ENCODE measurements at places on chromosomes 1 and 21.

DNA sequence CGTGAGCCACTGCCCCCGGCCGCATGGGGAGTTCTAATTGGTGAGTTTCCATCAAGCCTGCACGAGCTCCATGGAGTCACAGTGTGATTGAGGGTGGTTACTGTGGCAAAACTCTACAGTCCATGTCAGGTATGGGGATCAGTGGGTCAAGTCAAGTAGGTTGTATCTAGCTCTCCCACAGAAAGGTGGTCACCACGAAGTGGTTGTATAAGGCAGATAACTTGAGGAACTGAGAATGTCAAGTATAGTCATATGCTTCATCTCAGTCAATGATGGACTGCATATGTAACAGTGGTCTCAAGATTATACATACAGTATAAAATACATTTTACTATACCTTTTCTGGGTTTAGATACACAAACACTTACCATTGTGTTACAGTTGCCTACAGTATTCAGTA, 348.6 kb upstream of the ZP4 start:
- no peak for DNase-seq

- DNase-seq: no peak
Observed at GRCh38 chr1:10586125-10586524, 111.4 kb downstream of the PEX14 start.

GRCh38 chr1:43870306-43870705, 63.3 kb upstream of the ARTN start:
- DNase-seq: no peak

DNA sequence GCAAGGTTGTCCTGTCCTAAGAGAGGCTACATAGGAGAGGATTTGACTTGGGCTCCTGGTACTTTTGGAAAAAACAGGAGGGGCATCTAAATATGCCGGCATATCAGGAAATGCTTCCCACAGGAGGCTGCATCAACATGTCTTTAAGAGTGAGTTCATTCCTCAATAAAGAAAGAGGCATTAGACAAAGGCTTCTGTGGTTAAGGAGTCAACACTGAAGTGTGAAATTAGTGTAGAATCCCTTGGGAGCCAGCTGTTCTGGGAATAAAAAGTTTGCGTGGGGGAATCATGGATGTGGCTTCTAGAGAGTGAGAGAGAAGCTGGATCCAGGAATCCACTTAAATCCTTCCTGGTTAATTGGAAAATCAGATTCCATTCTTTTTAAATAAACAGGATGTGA, 69.5 kb downstream of the DNM3 start:
- no peak for DNase-seq

- DNase-seq: no peak
Observed at GRCh38 chr1:205375835-205376545, 19.3 kb upstream of the KLHDC8A start.

- no peak for DNase-seq
Observed at GRCh38 chr1:203036537-203036936, 10.2 kb downstream of the PPFIA4 start.

GRCh38 chr1:13960375-13960987, 260.5 kb downstream of the PRDM2 start:
- DNase-seq: peak; percentile 48

- no peak for DNase-seq
Observed at GRCh38 chr1:221069178-221069903, 190.1 kb downstream of the HLX start.

DNA sequence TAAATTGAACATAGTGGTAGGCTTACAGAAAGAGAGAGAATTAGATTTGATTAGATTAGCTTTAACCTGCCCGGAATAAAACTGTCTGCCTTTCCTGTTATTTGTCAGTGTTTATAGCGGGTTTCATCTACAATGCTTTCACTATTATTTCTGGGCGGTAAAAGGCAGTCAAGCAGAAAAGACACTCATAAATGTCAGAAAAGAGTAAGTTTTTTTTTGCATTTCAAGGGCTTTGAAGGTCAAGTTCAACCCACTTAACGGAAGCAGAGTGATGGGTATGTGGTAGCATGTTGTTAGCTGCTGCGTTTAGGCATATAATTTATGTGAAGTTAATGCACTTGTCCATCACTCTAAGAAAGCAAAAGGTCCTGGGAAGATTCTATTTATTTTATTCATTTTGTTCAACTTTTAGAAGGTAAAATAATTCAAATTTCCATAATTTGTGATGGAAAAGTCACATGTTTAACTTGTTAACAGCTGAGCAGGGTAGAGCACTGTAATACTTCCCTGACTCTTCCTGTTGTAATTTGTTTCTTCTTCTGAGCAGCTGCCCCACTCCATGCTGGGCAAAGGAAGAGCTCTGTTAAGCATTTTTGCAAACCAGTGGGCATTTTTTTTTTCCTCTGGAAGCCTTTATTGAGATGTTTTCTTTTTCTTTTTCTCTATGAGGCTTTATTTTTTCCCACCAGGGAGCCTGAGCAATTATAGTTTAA, 220.1 kb downstream of the ST6GALNAC3 start:
- no peak for DNase-seq

- no peak for DNase-seq
Observed at GRCh38 chr1:214525535-214526019, 25.8 kb downstream of the PTPN14 start.

DNA sequence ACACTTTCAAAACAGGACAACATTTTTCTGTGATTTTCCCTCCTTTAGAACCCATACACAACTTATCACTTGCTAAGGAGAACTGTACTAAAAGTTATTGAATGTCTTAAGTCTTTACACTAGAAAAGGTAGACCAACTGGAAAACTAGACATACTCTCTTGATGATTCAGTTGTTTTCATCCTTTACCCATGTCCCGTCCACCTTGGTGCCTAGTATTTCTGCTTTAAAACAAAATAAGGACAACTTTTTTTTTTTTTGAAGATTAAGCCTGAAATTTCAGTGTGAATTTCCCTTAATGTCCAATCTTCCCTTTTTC, 4.5 kb downstream of the CDKN2C start:
- no peak for DNase-seq

DNA sequence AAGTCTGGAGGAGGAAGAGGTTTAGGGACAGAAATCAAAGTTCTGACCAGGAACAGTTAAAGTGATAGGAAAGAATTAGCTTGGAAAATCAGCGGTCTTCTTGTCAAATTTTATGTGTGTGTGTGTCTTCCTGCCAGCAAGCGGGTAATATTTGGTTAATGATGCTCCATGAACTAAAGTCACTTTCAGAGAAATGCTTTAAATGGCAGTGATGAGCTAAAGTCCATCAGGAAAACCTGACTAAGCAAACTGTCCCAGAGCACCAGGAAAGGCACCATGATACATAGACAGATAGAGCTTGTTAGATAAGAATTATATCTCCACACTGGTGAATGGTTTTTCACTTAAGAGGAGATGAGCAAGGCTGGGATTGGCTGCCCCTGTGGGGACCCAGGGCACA, 10.0 kb upstream of the CDC14A start:
- DNase-seq: no peak

DNA sequence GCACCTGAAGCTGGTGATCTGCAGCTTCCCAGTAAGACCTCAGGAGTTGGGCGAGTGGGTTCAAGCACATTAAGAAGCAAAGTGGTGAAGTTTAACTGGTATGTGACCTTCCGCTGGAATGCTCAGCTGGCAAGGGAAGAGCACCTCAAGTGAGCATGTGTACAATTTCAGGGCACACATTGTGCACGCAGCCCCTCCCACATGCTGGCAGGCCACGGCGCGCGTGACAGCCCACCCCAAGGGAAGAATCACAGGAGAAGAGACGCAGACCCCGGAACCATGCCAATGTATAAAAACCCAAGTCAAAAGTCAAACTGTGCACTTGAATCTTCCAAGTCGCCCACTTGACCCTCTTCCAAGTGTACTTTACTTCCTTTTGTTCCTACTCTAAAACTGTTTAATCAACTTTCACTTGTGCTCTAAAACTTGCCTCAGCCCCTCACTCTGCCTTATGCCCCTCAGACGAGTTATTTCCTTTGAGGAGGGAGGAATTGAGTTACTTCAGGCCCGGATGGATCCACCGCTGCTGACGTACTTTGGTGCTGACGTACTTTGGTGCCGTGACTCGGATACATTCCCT, 20.0 kb downstream of the LRRC3 start:
- DNase-seq: no peak

- DNase-seq: no peak
Observed at GRCh38 chr1:238272145-238272544, 381.4 kb upstream of the ZP4 start.

DNA sequence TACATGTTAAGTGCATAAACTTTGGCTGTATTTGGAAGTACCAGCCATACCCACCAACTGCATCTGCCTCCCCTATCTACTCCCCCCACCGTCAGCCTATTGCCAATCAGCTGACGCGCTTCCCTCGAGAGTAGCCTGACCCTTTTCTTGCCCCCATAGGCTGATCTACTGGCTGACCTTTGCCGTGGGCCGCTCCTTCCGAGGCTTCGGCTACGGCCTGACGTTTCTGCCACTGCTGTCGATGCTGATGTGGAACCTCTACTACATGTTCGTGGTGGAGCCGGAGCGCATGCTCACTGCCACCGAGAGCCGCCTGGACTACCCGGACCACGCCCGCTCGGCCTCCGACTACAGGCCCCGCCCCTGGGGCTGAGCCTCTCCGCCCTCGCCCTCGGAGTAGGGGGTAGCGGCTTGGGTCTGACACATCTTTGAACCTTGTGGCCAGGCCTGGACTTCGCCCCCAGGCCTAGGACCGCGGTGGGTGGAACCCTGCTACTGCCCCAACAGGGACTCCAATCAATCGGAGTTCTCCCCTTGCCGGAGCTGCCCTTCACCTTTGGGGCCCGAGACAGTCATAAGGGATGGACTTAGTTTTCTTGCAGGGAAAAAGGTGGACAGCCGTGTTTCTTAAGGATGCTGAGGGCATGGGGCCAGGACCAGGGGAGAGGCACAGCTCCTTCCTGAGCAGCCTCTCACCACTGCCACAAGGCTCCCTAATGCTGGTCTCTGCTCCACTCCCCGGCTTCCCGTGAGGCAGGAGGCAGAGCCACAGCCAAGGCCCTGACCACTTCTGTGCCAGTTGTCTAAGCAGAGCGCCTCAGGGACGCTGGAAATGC, 4.0 kb downstream of the GLMP start:
- no peak for DNase-seq

DNA sequence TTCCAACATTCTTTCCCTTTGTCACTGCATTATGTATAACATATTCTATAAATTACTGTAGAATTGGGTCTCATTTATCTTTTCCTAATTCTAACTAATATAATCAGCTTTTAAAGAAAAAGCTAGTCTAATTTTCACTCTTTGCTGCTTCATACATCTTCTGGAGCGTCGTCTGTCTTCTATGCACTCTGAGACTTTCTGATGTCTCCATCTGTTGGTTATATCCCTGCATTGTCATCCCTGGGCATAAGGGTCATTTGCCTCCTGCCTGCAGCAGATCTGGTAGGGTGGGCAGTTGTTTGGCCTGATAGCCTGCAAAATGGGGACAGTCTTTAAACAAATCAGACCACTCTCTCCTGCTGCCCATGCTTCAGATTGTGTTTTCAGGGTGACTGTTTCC, 40.8 kb upstream of the DYNLT5 start:
- DNase-seq: no peak

DNA sequence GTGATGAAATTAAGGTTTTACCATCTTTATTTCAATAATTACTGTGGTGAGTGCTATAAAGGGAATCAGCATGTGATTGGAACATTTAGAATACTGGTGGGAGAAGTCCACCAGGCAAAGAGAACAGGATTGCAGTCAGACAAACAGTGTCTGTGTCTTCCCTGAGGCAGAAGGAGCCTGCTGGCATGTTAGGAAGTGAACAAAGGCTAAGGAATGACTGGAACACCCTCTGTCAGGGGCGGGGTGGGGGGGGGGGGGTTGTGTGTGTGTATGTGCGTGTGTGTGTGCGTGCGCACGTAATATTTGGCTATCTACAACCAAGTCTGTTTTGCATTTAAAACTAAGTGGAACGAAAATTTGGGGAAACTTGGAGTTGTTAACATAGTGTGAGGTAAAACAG, 30.2 kb downstream of the SRRM1 start:
- DNase-seq: no peak

DNA sequence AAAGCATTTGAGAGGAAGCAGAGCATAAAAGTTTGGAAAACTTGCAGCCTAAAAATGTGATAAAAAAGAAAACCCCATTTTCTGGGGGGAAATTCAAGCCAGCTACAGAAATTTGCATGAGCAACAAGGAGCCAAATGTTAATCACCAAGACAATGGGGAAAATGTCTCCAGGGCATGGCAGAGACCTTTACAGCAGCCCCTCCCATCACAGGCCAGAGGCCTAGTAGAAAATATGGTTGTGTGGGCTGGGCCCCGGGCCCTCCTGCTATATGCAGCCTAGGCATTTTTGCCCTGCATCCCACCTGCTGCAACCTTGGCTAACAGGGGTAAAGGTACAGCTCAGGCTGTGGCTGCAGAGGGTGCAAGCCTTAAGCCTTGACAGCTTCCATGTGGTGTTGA, 299.6 kb upstream of the NCAM2 start:
- no peak for DNase-seq

DNA sequence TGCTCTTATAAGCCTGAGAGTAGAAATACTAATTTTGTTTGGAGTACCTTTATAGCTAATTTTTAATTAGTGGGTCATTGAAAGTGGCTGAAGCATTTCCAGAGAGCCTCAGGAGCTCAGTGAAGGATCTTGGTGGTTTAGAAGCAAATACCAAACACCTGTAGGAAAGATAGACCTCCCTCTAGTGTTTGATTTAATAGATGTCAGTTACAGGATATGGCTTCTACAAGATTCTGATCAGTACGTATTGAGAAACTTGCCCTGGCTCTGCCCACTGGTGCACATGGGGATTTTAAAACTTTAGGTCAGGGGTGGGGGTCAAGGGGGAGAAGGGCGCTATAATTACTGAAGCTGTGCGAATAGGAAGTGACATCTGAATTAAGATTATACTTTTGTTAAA, 122.2 kb downstream of the POU2F1 start:
- no peak for DNase-seq

- no peak for DNase-seq
Observed at GRCh38 chr1:6730880-6731279, 29.3 kb upstream of the DNAJC11 start.

GRCh38 chr1:16046842-16047241, 3.3 kb downstream of the CLCNKB start:
- no peak for DNase-seq

- DNase-seq: peak; percentile 42
Observed at GRCh38 chr1:9825093-9826074, 1.6 kb upstream of the CLSTN1 start.

DNA sequence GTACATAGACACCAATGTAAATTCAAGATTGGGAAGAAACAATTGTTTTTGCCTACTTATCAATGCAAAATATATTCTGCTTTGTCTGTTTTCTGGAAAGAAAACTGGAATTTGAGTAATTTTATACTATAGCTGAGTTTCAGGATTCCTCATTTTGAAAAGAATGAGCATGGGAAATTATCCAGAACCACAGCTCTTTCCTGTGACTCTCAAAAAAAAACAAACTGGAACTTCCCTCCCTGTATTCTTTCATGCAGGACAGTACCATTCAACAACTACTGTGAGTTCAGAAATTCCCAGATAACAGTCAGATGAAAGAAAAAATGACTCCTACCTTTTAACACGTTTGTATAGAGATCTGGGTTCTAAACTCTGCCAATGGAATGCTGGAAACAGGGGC, 372.4 kb downstream of the TGFB2 start:
- DNase-seq: no peak

GRCh38 chr1:113073479-113073950, 517 bp downstream of the LRIG2 start:
- DNase-seq: no peak
